Activated CD4-positive, alpha-beta T cell treated with anti-CD3 and anti-CD28 coated beads, Interleukin-2, amount 50 U/mL, for 24 hours (primary cell): ENCODE measurements at places on chromosomes 1 and 21.
A peak's percentile ranks its signal among the peaks of the same experiment; 100 is the strongest.

DNA sequence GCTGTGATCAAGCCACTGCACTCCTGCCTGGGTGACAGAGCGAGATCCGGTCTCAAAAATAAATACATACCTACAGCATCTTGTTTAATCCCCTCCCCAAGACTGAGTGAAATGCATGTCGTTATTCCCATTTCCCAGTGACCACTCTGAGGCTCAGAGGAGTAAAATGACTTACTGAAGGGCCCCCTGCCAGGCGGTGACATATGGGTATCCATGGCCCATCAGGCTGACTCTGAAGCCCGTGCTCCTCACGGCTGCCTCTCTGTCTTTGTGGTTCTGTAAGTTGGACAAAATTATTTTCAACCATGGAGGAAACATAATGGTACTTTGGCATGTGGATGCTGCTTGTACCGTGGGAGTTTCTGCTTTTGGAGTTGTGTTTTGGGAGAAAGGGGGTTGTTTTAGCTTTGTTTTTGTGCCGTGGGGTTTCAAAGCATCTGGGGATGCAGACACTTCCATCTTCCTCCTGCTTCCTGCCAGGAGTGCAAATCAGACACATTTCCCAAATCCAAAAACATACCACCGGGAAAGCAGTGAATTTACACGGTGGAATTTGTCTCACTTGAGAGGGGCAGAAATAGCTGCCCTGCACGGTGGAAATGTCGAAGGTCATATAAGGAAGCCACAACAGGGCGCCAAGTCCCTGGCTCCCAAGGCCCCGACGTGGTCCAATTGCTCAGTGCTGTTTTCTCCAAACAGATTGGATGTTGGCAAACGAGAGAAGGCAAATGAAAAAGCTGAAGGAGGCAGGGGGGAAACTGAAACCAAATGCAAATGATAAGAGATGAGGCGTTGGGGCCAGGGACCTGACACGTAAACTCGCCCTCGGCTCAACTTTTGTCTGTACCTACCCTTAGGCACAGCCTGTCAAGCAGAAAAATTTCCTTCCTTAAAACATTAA lies 17.1 kb upstream of the PINK1 start:
- DNase-seq = no peak

GRCh38 chr1:23691499-23692307 lies at the start of gene RPL11:
TSS of gene RPL11 (plus strand) at chr1:23691806. CDS start at chr1:23691824, 18 bp downstream.
- DNase-seq = peak; percentile 79

GRCh38 chr1:155966750-155967149 lies 11.6 kb downstream of the ARHGEF2 start:
- no peak for DNase-seq

GRCh38 chr1:16677552-16678431 lies 11.0 kb upstream of the RNU1-3 start:
- peak; percentile 66 for DNase-seq

GRCh38 chr1:56137521-56138505 lies 441.6 kb downstream of the PLPP3 start:
- no peak for DNase-seq

DNA sequence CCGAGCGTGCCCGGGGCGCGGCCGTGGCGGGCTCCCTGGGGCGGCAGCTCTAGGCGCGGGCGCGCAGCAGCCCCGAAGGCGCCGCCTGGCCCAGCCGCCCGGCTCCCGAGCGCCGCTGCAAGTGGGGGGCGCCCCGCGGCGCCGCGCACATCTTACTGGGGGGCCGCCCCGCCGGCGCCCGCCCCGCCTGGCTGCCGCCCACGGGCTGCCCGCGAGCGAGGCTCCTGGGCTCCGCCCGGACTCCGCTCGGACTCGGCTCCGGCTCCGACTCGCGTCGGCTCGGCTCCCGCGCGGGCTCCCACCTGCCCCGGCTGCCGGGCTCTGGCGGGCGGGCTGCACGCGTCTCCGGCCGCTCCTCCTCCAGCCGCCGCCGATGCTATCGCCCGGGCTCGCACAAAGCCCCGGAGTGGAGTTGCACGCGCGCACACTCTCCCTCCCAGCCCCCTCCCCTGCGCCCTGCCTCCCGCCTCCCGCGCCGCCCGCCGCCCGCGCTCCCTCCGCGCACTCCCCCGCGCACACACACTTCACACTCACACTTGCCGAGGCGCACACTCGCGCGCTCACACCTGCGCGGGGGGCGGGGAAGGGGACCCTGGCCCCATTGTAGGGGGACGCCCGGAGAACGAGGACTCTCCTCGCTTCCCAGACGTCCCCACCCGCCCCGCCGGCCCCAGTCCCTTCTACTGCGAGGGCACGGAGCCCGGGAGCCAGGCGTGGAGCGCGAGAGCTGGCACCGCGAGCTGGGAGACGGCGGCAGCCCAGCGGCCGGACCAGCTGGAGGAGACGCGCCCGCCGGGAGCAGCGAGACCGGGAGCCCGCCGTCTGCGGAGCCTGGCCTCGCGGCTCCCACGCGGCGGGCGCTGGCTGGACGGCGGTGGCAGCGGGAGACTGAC lies at the start of gene GRIK3:
TSS of gene GRIK3 (minus strand) at position 395 of the 893 bp plus-strand sequence. CDS start 407 bp downstream, outside the sequence.
- DNase-seq = no peak

DNA sequence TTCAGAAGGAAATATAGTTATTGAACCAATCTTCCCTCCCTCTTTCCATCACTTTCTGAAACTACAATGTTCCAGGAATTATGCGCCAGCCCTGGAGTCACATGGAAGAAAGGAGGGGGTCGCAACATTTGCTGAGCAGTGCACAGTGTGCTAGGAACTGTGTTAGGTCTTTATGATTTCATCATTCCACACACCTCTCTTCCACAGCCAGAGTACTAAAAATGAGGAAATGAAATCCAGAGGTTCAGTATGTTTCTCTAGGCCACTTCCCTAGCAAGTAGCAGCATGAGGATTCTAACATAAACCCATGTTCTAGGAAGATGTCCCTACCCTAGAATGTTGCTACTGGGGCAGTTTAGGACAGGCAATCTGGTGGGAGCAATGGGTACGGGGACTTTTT lies 158.1 kb downstream of the SLC45A1 start:
- DNase-seq = no peak

GRCh38 chr1:170730014-170730413 lies 66.1 kb downstream of the PRRX1 start:
- no peak for DNase-seq

DNA sequence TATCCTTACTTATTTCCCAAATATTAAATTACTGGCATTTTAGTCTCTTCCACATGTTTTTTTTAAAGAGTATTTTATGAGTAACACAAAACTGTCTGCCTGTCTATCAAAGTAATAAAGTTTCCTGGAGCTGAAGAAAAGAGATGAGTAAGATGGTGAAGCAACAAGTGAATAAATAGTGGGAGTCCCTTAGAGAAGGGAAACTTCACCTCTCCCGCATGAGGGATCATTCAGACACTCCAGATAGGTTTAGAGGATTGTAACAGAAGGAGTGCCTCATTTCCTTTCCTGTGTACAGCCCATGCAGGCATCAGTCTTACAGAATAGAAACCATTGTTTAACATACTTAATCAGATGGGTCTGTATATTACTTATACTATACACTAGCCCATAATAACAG lies 205.7 kb downstream of the USP25 start:
- DNase-seq = no peak

GRCh38 chr1:17155257-17155920 lies 36.1 kb upstream of the PADI2 start:
- DNase-seq = no peak

GRCh38 chr1:212950243-212951125 lies at the start of gene VASH2:
TSS of gene VASH2 (plus strand) at chr1:212950541. CDS start at chr1:212951543, 1,002 bp downstream.
- DNase-seq = peak; percentile 22

GRCh38 chr21:32207406-32207716 lies 71.5 kb downstream of the MIS18A start:
- no peak for DNase-seq

DNA sequence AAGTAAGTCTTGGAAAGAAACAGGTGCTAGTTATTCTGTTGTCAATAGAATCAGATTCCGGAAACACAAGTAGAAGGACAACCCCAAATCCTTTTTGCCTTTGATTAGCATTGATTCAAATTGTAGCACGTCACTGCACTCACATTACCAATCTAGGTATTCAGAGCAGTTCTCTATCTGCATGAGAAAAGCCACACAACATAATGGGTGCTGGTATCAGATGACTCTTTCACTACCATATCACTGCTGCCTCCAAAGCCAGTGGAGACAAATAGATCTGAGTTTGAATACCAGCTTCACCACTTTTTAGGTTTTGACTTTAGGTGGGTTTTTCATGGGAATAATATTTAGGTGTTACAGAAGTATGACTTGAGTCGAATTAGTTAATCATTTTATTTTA lies 38.9 kb downstream of the RTCA start:
- DNase-seq = no peak

DNA sequence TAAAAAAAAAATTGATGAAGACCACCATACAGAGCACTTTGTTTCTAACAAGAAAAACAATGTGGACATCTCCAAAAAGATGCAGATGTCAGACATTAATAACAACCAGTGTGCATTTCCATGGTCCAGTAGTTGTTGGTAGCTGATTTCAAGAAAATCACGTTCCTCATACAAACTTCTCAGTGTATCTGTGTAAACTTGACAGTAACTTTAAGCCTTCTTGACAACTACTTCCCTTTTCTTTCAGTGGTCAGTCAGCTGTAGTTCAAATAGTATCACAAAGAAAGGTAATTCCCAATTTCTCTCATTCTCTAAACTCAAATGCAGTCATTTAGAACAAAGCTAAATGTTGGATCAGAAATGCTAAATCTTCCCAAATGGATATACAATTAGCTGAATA lies 879.9 kb downstream of the AMY1C start:
- no peak for DNase-seq

- DNase-seq = no peak
Observed at GRCh38 chr1:1451696-1452364, 2.3 kb downstream of the ATAD3C start.

GRCh38 chr1:161038523-161039153 lies at the start of gene TSTD1:
TSS of gene TSTD1 (minus strand) at chr1:161038964. CDS start at chr1:161038889, 75 bp downstream.
- DNase-seq = peak; percentile 75

- no peak for DNase-seq
Observed at GRCh38 chr1:228366062-228366865, 40.4 kb downstream of the TRIM11 start.

DNA sequence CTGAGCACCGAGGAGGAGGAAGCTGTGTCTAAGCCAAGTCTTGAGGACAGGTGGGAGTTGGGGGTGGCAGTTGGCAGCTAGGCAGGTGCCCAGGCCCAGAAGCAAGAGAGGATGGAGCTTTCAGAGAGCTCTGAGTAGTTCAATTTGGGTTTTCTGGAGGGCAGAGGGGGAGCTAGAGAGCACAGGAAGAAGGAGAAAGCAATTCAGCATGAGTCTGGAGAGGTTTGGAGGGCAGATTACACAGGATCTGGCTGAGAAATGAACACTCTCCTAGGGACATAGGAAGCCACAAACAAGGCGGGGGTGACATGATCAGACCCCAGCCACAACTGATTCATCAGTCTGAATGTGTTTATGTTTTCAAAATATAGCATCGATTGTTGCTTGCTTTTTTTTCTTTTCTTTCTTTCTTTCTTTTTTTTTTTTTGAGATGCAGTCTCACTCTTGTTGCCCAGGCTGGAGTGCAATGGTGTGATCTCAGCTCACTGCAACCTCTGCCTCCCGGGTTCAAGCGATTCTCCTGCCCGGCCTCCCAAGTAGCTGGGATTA lies 23.8 kb downstream of the PTPRF start:
- no peak for DNase-seq

DNA sequence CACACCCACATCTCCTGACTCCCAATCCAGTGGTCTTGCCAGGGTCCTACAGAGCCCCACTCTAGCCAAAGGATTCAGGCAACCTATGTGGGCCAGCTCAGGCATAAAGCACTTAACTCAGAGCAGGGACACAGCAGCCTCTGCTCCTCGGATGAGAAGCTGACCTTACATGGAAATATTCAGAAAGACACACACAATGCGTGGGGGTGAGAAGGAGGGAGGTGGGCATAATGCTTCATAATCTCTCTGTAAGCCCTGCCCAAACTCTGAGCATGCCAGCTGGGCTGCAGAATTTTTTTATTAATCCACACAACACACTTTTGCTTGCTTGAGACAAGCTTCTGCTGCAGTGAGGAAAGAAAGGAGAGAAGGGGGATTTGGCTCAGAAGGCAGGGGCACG lies 21.6 kb downstream of the KCND3 start:
- no peak for DNase-seq

- DNase-seq = no peak
Observed at GRCh38 chr1:112937495-112937894, 18.5 kb downstream of the SLC16A1 start.

DNA sequence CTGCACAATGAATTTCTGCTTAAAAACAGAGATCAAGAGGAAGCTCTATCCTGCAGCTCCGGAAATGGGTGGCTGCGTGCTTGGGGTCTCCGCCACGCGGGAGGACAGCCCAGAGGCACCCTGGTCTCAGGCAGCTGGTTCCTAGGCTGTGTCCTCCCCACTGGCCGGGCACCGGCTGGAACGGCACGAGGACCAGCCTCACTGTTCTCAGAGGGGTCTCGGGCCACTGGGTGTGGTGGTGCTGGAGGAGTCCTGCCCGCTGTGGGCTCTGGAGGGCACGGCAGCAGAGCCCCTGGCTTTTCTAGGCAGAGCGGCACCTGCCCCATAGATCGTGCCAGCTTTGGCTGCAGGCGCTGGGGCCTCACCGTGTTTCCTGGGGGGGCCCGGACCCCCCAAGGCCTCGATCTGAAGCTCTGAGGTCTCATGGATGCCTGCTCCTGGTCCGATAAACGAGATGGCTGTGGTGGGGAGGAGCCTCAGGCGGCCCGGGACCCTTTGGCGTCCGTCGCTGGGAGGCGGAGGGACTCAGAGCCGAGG lies 8.2 kb upstream of the RNF223 start:
- no peak for DNase-seq

GRCh38 chr1:111842411-111842810 lies 86.7 kb downstream of the DDX20 start:
- no peak for DNase-seq

- DNase-seq = no peak
Observed at GRCh38 chr1:64337475-64337874, 132.5 kb upstream of the CACHD1 start.

GRCh38 chr1:234841710-234842231 lies 231.8 kb upstream of the IRF2BP2 start:
- DNase-seq = no peak

GRCh38 chr1:175410560-175410959 lies 218.0 kb upstream of the KIAA0040 start:
- no peak for DNase-seq

DNA sequence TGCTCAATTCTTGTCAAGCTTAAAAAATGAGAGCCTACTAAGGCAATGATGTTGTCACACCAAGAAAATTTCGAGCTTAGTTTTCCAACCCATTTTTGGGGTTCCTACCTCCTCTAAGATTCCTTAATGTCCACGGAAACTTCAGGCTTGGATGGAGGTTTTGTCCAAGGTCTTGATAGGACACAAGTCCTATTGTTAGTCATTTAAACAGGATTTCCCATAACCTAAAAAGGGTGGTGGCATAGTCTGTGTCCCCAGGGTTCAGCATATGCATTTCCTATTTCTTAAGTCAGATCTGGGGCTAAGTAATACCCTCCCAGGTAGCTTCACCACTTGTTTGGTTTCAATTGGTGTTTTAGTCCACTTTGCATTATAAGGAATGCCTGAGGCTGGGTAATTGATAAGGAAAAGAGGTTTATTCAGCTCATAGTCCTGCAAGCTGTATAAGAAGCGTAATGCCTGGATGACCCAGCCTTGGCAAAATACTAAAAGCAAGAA lies 10.9 kb upstream of the PADI2 start:
- DNase-seq = no peak
